ENCODE measurements at places on chromosomes 7 and 10.
A peak's percentile ranks its signal among the peaks of the same experiment; 100 is the strongest.

- DNase-seq, result no peak
These were observed 739.7 kb upstream of the FZD8 start for GRCh38 chr10:36381748-36382147.

GRCh38 chr7:99380032-99380822 is 5.7 kb downstream of the ARPC1B start:
- DNase-seq, result peak; percentile 44

- no peak for DNase-seq
These were observed 86.5 kb upstream of the SKAP2 start for GRCh38 chr7:26950889-26951288.

DNA sequence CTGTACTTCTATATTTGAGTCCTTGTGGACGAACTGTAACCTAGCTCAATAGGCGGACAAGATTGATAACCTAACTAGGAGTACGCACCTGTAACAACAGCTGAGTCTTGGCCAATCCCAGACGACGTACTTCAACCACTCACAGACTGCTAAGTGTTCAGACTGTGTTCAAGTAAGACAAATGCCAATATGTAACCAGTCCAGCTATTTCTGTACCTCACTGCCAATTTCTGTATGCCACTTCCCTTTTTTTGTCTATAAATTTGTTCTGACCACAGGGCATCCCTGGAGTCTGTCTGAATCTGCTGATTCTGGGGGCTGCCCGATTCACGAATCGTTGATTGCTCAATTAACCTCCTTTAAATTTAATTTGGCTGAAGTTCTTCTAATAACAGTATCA is 32.2 kb downstream of the HACD1 start:
- DNase-seq, result no peak

DNA sequence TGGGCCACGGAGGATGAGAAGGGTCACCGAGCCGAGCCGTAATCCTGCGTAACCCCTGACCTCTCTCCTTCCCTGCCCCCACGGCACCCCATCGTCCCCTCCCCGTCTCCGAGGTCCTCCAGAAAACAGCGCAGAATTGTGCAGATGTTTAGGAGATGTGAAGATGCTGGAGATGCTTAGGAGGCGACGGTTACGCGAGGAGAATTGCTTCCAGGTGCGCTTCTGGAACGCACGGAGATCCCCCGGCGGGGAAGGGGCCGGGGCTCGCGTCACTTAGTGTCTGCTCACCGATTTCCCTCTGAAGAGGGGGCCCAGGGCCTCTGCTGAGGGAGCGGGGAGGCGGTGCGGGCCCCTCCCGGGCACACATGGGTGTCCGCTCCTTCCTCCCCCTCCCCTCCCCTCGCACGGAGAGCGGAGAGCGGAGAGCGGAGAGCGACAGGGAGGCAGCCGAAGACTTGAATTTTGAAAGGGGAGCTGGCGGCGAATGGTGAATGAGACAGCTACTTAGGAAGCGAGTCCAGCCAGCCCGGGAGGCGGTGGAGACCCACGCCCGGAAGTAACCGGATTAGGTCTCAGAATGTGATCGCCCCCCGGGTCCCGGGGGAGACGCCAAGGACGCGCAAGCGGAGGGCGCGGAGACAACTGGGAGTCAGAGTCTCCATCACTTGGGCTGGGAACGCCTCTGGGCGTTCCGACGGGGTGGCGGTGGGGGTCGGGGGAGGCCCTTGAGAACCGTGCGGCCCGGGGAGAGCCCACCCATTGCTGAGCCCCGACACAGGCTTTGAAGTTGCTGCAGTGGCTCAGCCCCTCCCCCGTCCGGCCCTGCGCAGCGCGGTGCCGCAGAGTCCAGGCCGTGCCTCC is 8.7 kb upstream of the EN2 start:
- no peak for DNase-seq

DNA sequence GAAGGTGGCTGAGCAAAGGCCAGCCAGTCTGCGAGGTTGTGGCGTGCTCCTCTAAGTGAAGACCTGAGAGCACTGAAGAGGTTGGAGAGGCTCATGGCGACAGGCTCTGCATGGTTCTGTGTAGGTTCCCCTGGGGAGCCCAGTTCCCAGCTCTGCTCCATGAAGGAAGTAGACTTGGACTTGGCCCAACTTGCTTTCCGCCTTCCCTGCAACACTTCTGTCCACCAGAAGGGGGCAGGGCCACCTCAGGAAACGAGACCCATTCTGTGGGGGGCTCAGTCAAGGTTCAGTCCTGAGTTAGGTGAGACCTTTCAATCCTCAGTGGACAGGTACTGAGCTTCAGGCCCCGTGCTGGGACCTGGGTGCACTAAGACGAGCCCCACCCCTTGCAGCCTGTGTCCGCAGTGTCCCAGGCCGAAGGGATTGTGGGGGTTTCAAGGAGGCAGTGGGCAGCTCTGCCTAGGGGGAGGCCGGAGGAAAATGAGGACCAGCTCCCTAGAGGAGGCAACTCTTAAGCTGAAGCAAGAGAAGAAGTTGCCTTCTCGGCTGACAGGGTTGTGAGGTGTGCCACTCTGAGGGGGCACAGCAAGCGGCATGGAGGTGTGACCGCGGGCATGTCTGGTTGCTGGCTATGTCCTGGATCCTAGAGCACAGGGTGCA is 15.0 kb upstream of the PCBD1 start:
- no peak for DNase-seq

DNA sequence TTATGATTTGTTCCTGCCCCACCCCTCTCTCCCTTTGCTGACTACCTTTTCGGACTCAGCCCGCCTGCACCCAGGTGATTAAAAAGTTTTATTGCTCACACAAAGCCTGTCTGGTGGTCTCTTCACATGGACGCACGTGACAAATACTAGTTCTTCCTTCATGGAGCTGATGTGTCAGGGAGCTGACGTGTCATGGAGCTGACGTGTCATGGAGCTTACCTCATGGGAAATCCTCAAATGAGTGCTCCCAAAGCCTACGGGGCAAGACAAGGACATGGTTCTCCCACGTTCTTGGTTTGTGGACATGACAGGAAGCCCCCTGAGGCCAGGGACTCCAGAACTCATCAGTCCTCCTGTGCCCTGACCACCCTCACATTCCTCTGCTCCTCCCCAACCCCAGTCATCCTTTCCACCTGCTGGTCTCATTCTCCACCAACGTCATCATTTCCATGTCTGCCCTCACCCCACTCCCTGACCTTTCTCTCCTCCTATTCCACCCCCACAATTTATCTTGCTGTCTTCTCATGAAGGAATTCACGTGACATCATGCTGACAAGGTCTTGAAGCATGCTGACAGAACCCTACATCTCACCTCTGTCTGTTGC is 261.3 kb downstream of the TCERG1L start:
- no peak for DNase-seq
